ENCODE measurements at places on chromosomes 2 and 18.

DNA sequence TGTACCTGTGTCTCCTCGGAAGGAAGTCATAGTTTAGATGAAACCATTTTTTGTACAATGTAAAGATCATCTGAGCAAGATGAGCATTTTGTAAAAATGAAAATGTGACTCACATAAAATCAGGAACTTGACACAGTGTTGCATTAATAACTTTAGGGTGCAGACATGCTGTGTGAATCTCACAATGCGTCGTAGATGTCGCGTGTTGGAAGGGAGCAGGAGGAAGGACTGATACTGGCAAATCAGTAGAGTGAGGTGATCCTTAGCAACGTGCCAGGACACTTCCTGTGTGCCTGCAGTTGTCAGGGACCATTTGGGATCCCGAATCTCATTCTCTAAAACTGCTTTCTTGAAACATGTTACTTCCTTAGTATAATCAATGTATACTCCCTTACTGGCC is 103.1 kb downstream of the SH3BP4 start:
- DNase-seq: no peak

DNA sequence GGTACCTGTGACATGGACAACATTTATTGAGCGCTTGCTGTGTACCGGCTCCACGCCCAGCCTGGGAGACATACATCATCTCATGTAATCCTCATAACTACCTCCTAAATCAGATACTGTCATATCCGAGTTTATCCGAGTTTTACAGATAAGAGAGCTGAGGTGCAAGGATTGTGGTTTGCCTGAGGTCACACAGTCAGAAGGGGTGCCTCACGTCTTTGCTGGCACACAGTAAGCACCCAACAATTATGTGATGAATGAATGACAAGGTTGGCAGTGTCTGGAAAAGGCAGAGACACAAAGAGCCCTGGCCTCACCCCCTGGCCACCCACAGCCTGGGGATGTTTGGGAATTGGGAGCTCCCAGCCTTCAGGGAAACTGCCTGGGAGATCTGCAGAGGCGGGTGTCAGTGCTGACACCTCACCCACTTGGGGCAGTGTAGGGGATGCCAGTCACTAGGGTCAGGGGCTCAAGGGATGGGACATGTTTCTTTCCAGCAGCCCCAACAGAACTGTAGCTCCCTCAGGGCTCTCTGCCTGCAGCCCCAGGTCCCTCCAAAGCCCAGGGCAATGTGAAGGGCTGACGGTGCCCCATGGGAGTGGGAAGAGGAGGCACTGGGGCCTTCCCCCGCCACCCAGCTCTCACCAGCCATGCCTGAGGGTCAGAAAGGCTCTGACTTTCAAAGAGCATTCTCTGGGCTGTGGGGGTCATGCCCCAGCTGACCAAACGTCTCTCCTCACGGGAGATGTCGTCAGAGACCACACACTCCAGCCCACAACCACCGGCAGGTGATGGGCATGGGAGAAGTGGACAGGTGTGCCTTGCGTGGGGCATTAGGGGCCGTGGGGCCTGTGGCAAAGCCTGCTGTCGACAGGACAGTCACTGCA is 157.5 kb downstream of the ZFP36L2 start:
- no peak for DNase-seq

DNA sequence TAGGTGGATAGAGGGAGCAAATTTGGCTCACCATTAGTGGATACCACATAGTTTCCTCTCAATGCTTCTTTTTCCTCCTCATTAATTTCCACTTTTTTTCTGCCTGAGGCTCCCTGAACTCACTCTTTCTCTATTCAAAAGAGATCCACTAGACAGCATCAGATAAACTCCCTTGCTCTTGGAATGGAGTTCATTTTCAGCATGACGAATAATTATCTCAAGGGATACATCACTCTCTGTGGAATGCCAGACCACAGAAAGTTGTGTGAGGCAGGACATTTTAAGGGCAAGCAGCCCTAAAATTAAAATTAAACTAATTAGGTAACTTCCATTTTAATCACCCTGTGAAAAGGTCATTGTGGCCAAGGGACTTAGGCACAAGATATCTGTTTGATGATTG is 1920.1 kb upstream of the CELF4 start:
- no peak for DNase-seq

DNA sequence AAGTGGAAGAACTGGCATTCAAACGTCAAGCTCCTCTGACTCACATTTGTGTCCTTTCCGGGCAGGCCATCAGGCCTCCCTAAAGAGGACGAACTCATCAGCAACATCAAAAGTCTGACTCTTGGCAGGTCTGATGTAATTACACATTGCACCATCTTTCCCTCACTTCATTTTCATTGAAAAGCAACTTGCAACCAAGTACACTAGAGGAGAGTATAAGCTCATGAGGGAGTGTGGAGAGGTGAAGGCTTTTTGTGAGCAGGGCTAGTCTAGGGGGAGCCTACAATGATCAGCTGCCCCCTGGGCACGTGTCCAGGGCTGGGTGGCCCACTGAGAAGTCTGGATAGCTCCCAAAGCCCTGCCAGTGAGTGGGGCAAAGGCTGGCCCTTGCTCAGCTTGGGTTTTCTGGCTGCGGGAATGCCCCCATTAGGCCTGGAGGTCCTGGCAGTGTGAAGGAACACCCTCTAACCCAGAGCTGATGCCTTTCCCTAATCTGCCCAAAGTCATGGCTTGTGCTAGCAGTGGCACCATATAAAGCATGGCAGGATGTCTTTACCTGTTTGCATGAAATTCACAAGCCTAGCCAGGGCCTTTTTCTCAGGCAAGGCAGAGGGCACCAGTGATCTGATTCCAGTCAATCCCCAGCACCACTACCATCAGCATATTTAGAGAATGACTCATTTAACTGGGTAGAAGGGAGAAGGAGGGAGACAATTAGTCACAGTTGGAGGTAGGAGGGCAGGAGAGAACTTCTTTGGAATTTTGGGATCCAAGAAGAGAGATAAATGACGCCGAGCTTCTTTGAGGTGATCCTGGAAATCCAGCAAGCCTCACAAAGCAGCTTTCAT is 8.5 kb upstream of the DAW1 start:
- DNase-seq: no peak

DNA sequence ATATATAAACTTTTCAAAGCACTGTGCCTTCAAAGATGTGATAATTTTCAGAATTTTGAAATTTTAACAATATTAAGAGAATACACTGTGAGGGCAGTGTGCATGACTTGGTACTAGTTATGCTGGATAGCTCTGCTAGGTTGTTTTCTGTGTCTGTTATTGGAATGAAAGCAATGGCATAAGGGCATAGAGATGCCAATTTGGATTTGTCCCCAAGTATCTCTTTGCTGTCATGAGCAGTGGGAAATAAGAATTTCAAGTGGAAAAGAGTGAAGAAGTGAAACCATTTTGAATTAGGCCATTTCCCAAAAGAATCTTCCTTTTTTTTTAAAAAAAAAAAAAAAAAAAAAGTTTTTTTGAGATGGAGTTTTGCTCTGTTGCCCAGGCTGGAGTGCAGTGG is 76.8 kb downstream of the SLC39A10 start:
- no peak for DNase-seq

DNA sequence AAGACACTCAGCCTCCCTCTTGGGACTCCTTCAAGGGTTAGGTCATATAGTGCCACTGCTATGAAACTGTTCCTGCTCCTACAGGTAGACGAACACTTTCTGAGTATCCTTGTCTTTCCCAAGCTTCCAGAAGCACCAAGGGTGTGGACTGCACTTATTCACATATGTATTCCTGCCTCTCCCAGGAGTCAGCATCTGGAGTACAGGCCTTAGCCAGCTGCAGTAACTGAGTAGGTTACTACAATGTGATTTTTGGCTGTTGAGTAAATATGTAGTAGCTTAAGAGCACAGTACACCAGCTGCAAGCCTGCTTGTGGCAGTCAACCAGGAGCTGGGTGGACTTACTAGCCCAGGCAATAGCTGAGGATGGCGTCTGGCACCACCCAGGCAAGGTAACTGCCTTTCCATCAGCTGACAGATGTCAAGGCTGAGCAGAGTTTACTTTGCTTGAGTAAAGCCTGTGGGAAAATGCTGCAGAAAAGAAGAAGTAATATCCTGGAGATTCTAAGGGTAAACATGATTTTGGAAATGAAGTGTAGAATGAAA is 14.0 kb upstream of the SCLY start:
- no peak for DNase-seq

- DNase-seq: no peak
Measured at GRCh38 chr18:11514267-11514666, 95.1 kb upstream of the SLC35G4 start.

DNA sequence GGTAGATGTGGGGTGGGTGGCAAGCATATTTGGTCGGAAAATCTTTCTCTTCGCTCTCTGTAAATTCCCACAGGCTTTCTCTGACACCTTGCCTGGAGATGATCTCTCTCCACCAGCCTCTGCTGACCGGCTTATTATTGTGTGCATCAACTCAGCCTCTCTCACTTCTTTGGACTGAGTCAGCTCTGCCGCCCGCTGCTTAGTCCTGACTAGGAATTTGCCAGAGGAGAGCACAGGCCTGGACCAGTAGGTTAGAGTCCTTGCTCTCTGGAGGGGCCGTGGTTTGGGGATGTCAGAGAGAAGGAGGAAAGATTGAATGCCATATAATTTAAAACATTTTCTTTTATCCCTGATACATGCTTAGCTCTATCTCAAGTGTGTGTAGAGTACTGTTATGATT is 242.6 kb upstream of the THSD7B start:
- DNase-seq: no peak

- no peak for DNase-seq
Measured at GRCh38 chr18:57916684-57917083, 113.6 kb upstream of the ATP8B1 start.

DNA sequence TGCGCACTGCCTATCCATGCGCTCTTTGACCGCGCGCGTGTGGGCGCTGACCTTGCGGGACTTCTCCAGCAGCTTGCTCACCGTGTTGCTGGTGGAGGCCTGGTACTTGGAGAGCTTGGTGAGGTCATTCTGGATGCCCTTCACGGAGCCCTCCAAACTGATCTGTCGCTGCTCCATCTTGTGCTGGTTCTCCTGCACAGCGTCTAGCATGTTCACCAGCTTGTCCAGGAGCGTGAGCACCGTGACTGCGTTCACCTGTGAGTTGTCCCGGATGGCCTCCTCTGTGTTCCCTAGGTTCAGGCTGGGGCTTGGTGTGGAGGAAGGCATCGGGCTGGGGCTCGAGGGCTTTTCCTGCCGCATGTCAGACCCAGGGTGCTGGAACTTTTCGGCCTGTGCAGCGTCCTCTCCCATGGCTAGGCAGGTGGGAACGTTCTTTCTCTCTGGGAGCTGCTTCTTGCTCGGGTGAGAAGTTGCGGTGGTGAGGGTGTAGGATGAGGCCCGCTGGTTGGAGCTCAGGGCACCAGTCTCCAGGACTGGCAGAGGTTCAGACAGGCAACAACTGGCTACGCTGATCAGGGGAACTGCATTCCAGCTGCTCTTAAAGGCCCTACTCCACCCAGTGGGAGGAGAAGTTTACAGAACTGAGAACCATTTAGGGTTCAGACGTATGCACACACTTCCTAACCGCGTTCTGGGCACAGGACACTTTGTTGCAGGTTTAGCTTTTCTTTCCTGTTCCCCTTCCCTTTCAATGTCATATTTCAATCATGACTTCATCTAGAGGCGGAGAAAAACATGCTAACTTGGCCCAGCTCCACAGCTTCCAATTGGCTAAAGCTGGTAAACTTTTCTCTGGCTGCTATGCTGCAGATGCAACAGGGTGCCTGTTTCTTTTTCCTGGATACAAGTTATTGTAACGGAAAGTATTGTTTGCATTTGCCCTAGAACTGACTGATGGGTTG is at the start of gene CAVIN2:
TSS of gene CAVIN2 (minus strand) at position 574 of the 962 bp plus-strand sequence. CDS start at position 411, 163 bp downstream.
- no peak for DNase-seq

DNA sequence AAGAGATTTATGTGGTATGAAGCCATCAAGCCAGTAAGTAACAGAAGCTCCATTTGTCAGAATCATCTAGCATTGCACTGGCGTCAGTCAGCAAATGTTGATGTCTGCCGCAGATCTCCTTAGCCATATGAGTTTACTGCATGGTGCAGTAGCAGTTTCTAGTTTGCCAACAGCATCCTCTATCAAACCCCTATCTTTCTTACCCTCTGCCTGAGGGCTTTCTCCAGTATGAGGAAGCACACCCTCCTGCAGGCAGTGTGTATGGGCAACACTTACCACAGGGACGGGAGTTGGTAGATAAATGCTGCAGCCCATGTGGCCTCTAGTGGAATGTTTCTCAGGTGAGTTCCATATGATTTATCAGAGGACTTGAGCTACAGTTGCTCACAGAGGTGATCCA is 63.7 kb downstream of the EFEMP1 start:
- no peak for DNase-seq

GRCh38 chr2:42327125-42327524 is 33.9 kb downstream of the COX7A2L start:
- no peak for DNase-seq

GRCh38 chr18:49786019-49786720 is 27.2 kb downstream of the ACAA2 start:
- no peak for DNase-seq

- DNase-seq: no peak
Measured at GRCh38 chr18:52130624-52131301, 209.2 kb upstream of the DCC start.

- no peak for DNase-seq
Measured at GRCh38 chr2:97982621-97983020, 13.1 kb downstream of the TMEM131 start.

DNA sequence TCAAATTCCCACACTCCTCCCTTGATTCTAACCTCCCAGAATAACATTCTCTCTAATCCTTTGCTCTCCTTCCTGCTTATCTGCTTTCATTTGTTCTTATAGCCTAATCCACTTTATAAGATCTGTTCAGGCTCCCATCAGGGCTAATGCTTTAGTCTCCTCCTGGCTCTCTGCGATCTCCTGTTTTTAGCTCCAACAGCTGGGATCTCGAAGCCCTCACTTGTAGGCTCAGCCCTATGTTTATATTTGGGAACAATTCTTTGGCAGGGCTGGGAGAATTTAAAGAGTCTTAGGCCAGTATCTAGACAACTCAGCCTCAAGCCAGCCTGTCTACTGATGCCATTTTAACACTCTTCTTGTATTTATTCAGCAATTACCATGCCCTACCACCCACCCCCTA is 27.2 kb upstream of the RAPH1 start:
- DNase-seq: no peak

GRCh38 chr18:12699747-12700146 is 2.8 kb downstream of the CEP76 start:
- DNase-seq: no peak

DNA sequence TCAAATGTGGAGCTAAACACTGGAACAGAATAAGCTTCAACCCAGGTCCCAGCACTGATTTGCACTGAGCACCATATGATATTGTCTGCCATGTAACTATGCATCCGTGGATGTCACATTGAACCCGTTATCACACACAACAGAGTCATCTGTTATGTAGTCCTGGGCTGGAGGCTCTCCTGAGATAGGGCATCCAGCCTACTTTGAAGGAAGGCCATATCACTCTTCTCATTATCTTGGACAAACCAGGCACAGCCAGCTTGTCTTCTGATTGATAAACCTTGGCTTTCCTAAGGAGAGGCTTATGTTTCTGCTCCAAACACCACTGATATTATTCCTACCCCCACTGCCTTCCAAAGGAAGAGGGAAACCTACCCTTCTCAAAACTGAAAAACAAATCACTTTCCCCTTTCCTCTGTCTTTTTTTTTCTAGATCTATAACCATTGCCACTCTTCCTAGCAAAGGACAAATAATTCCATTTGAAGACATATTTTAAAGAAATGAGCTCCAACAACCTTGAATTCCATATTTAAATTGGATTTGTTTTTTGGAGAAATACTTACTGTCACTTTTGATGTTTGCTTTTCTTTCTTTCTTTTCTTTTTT is 16.4 kb downstream of the RSAD2 start:
- DNase-seq: no peak

Data from head of caudate nucleus (tissue), 42 donors.